ENCODE measurements at places on chromosomes 2 and 18.
A peak's percentile ranks its signal among the peaks of the same experiment; 100 is the strongest.

- no peak for DNase-seq
These were observed 182.4 kb upstream of the TMEFF2 start for GRCh38 chr2:192377173-192377572.

DNA sequence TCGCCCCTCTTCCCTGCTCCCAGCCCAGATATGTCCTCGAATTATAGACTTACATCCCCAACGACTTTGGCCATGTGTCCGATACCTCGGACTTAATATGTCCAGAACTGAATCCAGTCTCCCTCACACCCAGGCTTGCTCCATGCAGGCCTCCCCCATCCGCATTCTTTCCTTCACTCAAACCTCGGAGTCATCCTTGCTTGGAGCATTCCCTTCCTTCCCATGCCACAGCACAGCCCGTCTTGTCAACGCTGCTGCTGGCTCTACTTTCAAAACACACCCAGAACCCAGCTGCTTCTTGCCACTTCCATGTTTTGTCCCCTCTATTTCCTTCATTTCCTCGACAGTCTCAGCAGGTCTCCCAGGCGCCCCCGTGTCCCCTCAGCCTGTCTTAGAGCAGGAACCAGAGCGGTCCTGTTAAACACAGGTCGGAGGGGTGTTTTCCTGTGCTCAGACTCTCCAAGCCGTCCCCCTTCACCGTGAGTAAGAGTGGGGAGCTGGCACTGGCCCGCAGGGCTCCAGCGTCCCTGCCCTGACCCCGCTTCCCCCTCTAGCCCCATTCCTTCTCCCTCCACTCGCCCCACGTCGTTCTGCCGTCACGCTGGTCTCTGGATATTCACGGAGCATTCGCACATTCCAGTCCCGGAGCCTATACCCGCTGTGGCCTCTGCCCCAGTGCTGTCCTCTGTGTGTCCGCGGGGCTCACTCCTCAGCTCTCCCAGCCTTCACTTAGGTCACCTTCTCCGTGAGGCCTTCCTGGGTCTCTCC, 54.4 kb downstream of the VAPA start:
- DNase-seq: no peak

DNA sequence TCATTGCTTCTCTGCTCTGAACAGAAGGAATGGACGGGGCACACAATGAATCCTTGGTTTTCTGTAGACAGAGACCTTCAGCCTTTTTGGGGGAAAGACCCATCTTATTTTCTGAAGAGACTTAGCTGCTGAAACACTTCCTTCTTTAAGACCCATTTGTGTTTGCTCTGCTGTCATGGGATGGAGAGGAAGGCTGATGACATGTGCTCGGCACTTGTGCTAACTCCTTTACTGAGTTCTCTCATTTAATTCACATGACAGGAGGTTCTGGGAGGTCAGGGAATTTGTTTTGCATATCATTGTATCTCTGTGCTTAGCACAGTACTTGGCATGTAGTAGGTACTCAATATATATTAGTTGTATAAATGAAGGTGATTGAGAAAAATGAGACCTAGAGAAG, 39.0 kb downstream of the OXER1 start:
- no peak for DNase-seq

DNA sequence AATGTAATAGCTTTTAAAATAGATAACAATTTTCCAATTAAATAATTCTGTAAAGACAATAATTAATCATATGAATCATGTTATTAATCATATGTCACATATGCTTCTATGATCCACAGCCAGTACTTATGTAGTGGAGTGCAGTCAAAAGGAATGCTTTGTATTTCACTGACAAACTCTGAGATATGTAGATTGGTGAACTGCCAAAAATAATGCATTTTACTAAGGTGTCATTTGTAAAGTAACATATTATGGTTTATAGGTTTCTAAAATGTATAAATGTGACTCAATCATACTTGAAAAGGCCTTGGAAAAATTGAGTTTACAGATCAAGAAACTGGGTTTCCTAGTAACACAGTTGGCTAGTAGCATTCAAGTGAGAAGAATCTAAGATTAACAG, 93.8 kb upstream of the KCNH7 start:
- DNase-seq: no peak

DNA sequence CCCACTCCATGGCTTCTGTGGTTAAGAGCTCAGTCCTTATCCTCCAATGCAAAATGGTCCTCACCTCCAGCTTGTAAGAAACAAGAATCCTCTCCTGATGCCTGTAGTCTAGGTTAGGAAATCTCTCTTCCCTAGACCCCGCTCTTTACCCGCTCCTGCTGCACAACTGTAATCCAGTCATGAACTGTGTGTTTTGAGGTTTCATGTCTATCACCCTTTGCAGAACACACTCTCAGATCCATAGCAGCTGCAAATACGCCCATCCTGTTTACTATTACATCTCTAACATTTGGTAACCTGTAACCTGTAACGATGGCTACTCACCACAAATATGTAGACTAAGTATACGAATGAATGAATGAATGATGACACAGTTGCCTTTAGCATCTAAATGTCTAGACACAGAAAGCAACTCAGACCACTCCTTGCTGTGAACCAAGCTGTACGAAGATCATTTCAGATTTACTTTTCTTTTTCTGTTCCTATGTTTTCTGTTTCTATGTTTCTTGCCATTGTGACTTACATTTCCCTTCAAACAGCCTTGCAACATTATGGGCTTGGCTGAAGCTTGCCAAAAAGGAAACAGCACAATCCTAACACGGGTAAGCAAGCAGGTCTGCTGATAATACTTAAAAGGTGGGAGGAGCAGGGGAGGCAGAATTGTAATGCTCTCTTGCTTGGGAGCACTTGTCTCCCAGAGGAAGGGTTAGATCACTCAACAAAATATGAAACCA, 53.7 kb downstream of the EPHA4 start:
- DNase-seq: no peak

DNA sequence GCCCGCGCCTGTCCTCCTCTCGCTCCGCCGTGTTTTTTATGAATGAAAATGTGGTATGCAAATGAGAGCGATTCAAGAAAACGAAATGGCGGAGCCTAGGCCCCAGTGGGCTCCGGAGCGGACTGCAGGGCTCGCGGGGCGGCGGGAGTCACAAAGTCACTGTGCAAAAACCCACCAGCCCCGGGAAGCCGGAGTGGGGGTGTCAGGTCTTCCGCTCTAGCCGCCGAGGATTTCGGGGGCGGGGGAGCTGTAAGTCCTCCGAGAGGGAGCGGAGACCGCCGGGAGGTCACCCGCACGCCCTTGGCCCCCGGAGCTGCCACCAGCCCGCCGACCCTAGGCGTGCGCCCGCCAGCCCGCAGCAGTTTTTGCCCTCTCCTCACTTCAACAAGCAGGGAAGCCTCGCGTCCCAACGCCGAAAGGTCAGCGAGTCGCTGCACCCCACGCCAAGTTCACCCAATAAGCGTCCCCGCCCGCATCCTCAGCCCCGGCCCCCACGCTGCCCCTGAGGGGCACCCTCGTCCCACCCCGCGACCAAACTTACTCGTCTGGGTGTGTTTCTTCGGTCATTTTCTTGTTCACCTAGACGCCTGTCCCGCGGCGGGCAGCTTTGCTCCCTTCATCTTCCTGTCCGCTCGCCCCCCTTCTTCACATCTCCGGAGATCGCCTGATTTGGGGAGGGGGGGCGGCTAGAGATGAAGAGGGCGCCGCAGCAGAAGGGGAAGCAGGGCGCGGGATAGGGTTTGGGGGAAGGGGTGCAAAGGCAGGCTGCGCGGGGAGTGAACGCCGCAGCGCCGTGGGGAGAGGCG, 775 bp downstream of the SPRED2 start:
- DNase-seq: peak; percentile 50

DNA sequence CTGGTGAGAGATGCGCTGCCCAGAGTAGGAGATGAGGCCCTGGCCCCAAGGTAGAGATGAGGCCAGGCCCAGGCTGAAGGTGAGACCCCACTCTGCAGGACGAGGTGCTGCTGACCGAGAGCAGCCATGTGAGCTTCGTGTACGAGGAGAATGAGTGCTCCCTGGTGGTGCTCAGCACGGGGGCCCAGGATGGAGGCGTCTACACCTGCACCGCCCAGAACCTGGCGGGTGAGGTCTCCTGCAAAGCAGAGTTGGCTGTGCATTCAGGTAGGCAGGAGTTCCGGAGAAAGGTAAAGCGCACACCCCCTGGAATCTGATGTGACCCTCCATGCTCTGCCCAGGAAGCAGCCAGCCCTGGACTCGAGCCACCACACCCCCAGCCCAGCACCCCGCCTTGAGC, 21.5 kb upstream of the GMPPA start:
- no peak for DNase-seq

DNA sequence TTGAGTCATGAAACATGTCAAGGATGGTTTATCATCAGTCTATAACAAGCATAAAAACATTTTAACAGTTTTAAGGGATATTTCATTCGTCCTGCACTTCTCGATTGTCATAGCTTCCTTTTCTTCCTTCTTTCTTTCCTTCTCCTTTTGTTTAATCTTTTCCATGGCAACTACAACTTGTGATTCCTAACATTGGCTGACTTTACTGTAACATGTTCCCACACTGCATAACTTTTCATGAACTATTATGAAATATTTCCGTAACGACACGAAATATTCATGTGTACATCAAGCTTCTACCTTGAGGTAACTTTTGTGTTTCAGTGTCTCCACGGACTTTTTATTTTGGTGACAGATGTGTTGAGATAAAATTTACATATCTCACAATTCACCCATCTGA, 134.4 kb downstream of the ACTR3 start:
- DNase-seq: no peak

- DNase-seq: no peak
These were observed 180.4 kb downstream of the TWIST2 start for GRCh38 chr2:239028253-239028619.

DNA sequence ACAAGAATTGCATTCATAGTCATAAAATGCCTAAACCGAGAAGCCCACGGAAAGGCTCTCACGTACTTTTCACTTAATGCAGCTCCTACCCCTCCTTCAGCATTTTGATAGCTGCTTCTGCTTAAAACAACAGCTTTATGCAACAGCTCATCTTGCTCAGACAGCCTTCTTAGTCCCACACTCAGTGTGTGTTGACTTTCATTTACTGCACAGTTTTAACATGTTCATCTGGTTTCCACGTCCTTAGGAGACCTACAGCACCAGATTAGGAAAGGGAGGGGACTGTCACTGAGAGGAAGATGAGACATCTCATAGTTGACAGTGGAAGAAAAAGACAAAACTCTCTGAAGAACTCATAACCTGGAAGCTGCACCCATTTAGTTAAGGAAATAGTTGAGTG, 435.4 kb downstream of the SETBP1 start:
- no peak for DNase-seq

DNA sequence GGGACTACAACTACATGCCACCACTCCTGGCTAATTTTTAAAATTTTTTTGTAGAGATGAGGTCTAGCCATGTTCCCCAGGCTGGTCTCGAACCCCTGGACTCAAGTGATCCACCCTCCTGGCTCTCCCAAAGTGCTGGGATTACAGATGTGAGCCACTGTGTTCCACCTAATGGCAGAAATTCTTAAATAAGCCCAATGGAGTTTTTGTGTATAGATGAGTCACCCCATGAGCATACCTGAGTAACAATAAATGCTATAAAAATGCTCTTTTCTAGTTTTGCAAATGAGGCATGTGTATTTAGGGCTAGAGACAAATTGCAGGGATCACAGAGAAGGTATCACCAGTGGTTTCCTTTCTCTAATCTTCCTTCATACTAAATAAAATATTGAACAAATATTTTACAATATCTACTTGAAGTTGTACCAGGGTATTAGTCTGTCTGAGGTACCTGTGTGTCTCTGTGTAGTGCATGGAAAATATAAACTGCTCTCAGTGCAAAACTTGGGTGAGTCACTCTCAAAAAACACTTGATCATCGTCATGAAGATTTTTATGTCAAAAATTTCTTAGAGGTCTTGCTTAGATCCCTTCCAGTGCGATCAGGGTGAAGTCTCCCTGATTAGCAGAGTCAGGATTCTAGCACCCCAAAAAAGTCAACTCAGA, 337.1 kb upstream of the MMADHC start:
- no peak for DNase-seq

- DNase-seq: peak; percentile 40
These were observed 5.1 kb upstream of the CALCRL start for GRCh38 chr2:187453078-187453641.

DNA sequence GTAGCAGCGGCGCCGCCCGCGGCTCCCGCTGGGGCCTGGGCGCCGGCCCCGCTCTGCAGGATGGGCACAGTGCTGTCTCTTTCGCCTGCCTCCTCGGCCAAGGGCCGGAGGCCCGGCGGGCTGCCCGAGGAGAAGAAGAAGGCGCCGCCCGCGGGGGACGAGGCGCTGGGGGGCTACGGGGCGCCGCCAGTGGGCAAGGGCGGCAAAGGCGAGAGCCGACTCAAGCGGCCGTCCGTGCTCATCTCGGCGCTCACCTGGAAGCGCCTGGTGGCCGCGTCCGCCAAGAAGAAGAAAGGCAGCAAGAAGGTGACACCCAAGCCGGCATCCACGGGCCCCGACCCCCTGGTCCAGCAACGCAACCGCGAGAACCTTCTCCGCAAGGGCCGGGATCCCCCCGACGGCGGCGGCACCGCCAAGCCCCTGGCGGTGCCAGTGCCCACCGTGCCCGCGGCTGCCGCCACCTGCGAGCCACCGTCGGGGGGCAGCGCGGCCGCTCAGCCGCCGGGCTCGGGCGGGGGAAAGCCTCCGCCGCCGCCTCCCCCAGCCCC, 369 bp downstream of the CDK5R2 start:
- peak; percentile 41 for DNase-seq

DNA sequence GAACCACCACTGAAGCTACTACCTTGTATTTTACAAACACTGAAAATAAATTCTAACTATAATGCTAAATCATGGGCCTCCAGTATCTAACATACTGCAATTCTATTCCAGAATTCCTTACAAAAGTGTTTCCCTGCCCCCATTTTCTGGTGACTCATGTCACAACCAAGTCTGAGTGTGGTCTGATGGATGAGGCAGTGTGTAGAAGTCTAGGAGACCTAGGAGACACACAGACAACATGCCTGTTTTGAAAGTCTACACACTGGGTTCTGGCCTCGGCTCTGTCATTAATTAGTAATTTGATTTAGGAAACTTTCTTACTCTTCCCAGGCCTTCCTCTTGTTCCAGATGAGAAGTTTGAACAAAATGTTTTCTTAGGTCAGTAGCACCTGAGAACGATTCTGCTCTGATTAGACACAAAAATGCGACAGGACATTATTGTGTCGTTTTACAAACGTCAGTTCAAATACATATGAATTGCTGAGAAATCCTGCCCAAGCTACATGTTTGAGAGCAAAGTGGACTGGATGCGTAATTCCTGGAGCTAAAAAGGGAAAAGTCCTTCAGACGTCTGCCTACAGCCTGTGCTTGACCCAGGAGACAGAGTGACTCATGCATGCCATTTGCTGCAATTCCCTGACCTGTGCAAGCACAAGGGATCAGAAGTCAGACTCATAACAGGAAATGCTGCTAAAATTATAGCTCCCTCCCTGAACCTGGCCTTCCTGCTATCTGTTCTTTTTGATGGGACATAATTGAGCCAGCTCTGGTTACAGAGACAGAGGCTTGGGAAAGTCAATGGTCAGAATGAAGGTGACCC, 494.4 kb downstream of the SOX11 start:
- no peak for DNase-seq
